ENCODE measurements at places on chromosomes 5 and 9. TPM values are rescaled to one million over a fixed set of nuclear protein-coding genes. Genes with fewer than 3 reads are reported as not detected.

Gene PAEP
- not detected for total RNA-seq

Gene SMIM32
- total RNA-seq: not detected

Gene ZNF462
- total RNA-seq: 12.9 TPM

Gene FAM221B
- total RNA-seq: not detected

Gene ZDHHC11B
- 0.09 TPM for total RNA-seq

Gene NUTM2F
- not detected for total RNA-seq

Gene ZNF454
- 2.1 TPM for total RNA-seq

Gene TMEM215
- not detected for total RNA-seq

Gene SLC27A6
- total RNA-seq: 0.28 TPM

Gene CTXN3
- total RNA-seq: not detected

Gene SPINK4
- 0.74 TPM for total RNA-seq

Gene CDH18
- total RNA-seq: 0.71 TPM

Gene FSD1L
- 3.0 TPM for total RNA-seq

Gene PTCH1
- total RNA-seq: 2.0 TPM

Gene OTP
- total RNA-seq: not detected

Gene PCDHGC4
- 1.7 TPM for total RNA-seq

Gene GPR151
- total RNA-seq: not detected

Gene ORM1
- total RNA-seq: not detected

Gene CER1
- not detected for total RNA-seq

Gene CRB2
- total RNA-seq: under 0.01 TPM

Gene NPR3
- 422 TPM for total RNA-seq

Gene TNPO1
- 545 TPM for total RNA-seq

Gene LMX1B
- total RNA-seq: not detected

Gene MAST4
- total RNA-seq: 4.9 TPM

Gene FBXL7
- total RNA-seq: 2.9 TPM

Gene GMCL2
- total RNA-seq: not detected

Gene BARX1
- not detected for total RNA-seq

Gene SPACA9
- total RNA-seq: 3.1 TPM

Gene ZNF608
- 7.1 TPM for total RNA-seq

Gene ADRA1B
- total RNA-seq: 0.14 TPM

Gene EDIL3
- 18.2 TPM for total RNA-seq

Gene TAF1L
- not detected for total RNA-seq

Gene MTRR
- 23.9 TPM for total RNA-seq

Gene LOX
- total RNA-seq: 94.2 TPM

Gene NR6A1
- total RNA-seq: 0.14 TPM

Gene ECM2
- total RNA-seq: 4.3 TPM

Gene SIT1
- total RNA-seq: not detected

Gene IRGM
- total RNA-seq: not detected

Gene MPDZ
- 47.5 TPM for total RNA-seq
